WTC11 (cell line): ENCODE measurements at places on chromosomes 2 and 18. TPM values are rescaled to one million over a fixed set of nuclear protein-coding genes. Genes with fewer than 3 reads are reported as not detected.

Gene REG3A
- 0.37 TPM in 1 of 3 replicates, not detected in the others for total RNA-seq

Gene SPATS2L
- 103 to 112 TPM (median 111 TPM) in 3 replicates for total RNA-seq

GRCh38 chr2:14650066-14650465 is 17.5 kb downstream of the LRATD1 start:
- no peaks in the 10 kb centered on the region for H3K27me3 ChIP-seq
- no peak overlapping the region for H3K27ac ChIP-seq

GRCh38 chr2:195445639-195446038 is 211.4 kb upstream of the SLC39A10 start:
- H3K4me1 ChIP-seq, result 0 out of 2 replicates have a peak, but pooled peaks cover 5% of the 10 kb centered on the region
- H3K27ac ChIP-seq, result no peak overlapping the region
- DNase-seq, result no peak
- H3K36me3 ChIP-seq, result no peaks in the 10 kb centered on the region

DNA sequence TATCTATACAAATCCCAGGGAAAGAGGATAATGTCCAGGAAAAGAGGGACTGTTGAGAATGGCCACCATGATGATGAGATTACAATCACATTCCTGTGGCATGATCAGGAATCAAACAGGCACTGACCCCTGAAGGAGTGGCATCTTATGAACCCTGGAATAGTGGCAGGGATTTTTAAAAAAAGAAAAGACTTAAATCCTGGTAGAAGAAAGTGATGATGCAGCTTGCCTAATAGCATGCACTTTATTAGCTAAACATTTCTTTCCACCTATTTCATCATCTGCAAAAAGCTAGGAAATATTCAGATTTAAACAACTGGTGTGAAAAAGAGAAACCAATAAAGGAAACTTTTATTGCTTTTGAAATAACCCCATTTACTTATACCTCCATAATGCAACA is 87.2 kb upstream of the FSHR start:
- H3K4me1 ChIP-seq, result no peaks in the 10 kb centered on the region
- H3K4me3 ChIP-seq, result no peak overlapping the region
- H3K27me3 ChIP-seq, result peaks cover 3% of the 10 kb centered on the region
- no peak for DNase-seq
- no peak overlapping the region for H3K27ac ChIP-seq
